ENCODE measurements at places on chromosomes 1 and 21.

DNA sequence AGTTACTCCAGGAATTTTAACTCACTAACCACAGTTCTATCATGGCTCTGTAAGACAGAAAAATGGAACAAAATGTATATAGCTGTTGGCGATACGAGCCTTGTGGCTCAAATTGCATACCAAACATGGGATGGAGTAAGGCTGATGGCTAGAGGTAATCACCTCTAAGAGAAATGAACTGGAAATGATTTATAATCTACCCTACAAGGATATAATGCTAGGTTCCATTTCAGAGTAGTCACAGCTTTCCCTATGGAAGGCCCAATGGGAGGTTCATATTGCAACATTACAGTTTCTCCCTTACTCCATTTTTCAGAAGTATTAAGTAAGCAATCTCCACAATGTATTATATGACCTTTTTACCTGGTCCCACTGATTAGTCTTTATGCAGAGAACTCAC, 61.6 kb downstream of the EDEM3 start:
- DNase-seq: no peak

GRCh38 chr1:61389194-61389925, 307.0 kb downstream of the NFIA start:
- no peak for DNase-seq

DNA sequence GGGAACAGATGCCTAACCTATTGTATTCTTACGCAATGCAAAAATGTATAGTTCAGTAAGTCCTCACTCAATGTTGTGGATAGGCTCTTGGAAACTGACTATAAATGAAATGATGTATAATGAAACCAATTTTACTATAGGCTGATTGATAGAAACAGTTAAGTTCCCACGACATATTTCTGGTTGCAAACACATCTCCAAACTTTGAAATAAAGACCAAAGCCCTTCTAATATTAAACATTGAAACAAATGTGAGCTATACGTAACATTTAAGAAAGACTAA, 29.1 kb downstream of the MAP3K21 start:
- DNase-seq: no peak

- no peak for DNase-seq
These were observed 16.2 kb downstream of the PROX1 start for GRCh38 chr1:214004014-214004413.

DNA sequence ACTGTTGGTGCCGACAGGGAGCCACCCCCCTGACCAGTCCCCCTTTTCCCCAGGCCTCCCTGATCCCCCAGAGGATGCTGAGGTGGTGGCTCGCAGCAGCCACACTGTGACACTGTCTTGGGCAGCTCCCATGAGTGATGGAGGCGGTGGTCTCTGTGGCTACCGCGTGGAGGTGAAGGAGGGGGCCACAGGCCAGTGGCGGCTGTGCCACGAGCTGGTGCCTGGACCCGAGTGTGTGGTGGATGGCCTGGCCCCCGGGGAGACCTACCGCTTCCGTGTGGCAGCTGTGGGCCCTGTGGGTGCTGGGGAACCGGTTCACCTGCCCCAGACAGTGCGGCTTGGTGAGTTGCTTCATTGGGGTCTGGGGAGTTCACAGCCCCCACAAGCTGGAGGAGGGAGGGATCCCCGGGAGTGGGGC, 89.2 kb downstream of the TRIM11 start:
- no peak for DNase-seq

DNA sequence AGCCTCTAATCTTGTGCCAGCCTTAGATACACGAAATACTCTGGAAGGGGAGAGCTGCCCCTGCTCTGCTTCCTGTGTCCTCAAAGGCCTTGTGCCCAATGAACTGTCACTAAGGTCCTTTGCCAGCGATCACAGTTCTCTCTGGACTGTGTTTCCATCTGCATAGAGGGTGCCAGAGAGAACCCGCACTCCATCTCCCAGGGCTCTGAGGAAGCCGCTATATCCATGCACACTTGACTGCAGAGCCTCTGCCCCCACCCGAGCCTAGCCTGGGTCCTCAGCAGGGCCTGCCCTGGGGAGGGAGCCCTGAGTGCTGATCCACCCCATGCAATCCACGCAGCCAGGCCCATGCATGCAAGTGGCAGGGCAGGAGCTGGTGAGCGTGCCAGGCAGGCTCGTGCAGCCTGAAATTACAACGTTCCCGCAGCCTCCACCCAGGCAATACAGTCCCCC, 30.6 kb upstream of the KIF21B start:
- DNase-seq: no peak

DNA sequence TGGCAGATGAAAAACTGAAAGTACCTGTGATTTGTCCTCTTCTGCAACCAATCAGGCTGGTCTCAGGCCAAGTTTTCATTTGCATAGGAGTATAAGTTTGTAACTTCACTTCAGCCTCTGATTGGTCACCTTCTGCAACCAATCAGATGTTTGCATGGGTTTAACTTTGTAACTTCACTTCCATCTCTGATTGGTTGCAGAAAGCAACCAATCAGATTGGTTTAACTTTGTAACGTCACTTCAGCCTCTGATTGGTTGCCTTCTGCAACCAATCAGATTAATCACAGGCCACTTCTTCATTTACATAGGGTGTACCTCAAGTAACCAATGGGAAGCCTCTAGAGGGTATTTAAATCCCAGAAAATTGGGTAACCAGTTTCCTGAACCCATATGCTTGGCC, 18.9 kb upstream of the TUT4 start:
- DNase-seq: no peak

DNA sequence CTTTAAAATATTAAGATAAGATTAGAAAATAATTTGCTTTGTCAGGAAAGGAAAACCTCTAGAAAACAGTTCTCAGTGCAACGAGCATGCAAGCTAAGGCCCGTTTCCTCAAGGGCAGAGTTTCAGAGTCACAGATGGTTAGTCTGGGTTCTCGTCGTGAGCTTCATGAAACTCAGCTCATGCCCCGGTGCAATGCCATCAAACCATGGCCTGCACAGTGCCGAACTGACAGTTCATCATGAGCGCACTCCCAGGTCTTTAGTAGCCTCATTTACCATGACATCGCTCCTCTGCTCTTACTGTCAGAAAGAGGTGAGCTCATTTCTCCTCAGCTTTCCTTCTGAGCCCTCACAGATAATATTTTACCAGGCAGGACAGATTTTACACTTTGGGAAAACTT, 319.2 kb downstream of the NTNG1 start:
- DNase-seq: no peak

DNA sequence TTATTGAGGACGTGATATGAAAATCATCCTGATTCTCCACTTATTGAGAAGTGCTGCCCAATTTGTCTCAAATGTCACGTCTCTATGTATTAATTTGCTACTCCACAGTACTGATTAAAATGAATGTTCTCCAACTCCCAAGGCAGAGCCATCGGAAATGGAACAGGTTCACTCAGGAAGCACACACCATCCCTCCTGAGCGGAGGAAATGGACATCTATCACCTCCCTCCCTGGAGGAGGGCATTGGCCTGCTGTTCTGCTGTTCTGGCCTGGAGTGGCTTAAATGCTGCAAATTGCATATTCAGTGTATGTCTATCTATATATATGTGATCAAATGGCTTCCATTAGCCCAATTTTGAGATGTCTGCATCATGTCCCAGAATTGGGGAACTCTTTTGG, 140.5 kb downstream of the CSMD2 start:
- no peak for DNase-seq

GRCh38 chr1:181111559-181111958, 23.1 kb downstream of the IER5 start:
- no peak for DNase-seq

GRCh38 chr1:66168467-66168887, 365.5 kb upstream of the SGIP1 start:
- DNase-seq: no peak

GRCh38 chr1:47881505-47882442, 115.4 kb downstream of the TRABD2B start:
- DNase-seq: no peak

- DNase-seq: no peak
These were observed 93.0 kb downstream of the SIM2 start for GRCh38 chr21:36791695-36792470.

- no peak for DNase-seq
These were observed 360.1 kb downstream of the SMYD3 start for GRCh38 chr1:246146804-246147523.

DNA sequence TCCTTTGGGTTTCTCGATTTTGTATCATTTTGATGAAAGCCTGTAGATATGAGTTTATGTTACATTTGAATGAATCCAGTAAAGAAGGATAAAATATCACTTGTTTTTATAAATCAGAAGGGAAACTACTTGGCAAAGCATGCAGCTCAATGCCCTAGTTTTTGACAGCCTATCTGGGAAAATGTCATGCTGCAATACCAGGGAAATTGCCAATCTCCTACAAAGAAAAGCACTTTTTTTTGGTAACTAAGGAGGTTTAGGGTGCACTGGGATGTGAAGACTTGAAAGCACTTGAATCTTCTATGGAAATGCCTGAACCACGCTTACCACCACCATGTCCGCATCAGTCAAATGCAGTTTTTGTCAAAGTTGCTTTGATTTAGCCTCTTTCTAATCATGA, 446.9 kb upstream of the LRRC7 start:
- DNase-seq: no peak

DNA sequence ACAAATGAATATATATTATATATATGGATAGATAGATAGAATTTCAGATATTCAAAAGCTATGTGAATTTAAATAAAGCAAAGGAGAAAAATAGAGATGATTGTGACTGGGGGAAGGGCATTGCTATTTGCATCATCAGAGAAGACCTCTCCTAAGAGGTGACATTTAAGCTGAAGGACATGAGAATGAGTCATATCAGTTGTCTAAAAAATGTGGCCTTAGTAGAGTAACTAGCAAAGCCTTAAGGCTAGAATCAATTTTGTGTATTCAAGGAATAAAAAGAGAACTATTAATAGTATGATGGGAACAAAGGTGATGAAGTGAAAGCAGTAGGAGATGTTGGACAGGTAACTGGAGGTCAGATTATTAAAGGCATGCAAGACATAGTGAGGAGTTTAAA, 34.8 kb upstream of the SLC35F3 start:
- DNase-seq: no peak

- peak; percentile 35 for DNase-seq
These were observed 150.6 kb upstream of the ZC3H12A start for GRCh38 chr1:37323486-37324377.

DNA sequence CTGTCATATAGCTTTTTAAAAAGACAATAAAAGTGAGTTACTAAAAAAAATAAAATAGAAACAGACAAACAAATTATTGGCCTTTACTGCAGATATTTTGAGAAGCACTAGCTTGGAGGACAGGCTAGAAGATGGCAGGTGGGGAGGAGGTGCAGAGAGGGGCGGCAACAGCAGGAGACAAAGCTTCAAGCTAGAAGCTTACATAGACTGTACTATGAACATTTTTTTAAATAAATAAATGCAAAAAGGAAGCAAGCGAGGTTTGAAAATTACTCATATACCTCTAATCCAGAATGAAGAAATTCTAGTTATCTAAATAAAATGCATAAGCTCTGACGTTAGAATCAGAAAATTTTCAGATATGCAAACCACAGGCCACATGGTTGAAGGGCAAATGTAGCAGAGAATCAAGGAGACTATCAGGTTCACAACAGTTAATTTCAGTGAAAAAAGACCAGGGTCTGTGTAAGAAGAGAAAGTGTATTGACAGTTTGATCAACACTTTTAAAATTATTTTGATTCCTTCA, 54.9 kb downstream of the NRIP1 start:
- DNase-seq: no peak

- DNase-seq: no peak
These were observed 61.2 kb downstream of the VANGL1 start for GRCh38 chr1:115702959-115703358.

GRCh38 chr21:15060543-15061175, 4.1 kb downstream of the NRIP1 start:
- DNase-seq: no peak

- DNase-seq: no peak
These were observed 12.4 kb downstream of the ACBD6 start for GRCh38 chr1:180489976-180490375.

GRCh38 chr1:115428676-115429075, 90.6 kb upstream of the NGF start:
- DNase-seq: no peak

- no peak for DNase-seq
These were observed 8.2 kb upstream of the LAPTM5 start for GRCh38 chr1:30765556-30766434.

GRCh38 chr1:89822999-89823628, 2.3 kb downstream of the LRRC8D start:
- DNase-seq: no peak

- DNase-seq: no peak
These were observed 27.1 kb downstream of the IPP start for GRCh38 chr1:45723248-45723930.

DNA sequence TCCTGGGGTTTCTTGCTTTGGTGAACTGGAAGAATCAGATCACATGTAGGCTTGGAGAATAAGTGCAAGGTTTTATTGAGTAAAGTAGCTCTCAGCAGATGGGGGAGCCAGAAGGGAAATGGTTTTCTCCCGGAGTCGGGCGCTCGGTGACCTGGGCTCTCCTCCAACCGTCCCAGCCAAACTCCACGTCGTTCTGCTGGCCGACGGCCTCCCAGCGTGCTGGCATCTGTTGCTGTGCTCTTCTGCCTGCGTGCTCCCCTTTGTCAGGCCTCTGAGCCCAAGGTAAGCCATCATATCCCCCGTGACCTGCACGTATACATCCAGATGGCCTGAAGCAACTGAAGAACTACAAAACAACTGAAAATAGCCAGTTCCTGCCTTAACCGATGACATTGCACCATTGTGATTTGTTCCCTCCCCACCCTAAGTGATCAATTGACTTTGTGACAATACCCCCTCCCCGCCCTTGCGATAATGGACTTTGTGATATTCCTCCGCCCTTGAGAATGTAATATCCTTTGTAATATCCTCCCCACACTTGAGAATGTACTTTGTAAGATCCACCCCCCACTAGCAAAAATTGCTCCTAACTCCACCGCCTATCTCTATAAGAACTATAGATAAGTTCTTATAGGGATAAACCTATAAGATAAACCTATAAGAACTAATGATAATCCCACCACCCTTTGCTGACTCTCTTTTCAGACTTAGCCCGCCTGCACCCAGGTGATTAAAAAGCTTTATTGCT, 88.3 kb downstream of the SMYD3 start:
- no peak for DNase-seq

- DNase-seq: no peak
These were observed 51.8 kb upstream of the LRP8 start for GRCh38 chr1:53379662-53380002.

All from NCI-H187 (cell line).